ENCODE measurements at places on chromosomes 16 and 17. TPM values are rescaled to one million over a fixed set of nuclear protein-coding genes. Genes with fewer than 3 reads are reported as not detected.
A peak's percentile ranks its signal among the peaks of the same experiment; 100 is the strongest.

DNA sequence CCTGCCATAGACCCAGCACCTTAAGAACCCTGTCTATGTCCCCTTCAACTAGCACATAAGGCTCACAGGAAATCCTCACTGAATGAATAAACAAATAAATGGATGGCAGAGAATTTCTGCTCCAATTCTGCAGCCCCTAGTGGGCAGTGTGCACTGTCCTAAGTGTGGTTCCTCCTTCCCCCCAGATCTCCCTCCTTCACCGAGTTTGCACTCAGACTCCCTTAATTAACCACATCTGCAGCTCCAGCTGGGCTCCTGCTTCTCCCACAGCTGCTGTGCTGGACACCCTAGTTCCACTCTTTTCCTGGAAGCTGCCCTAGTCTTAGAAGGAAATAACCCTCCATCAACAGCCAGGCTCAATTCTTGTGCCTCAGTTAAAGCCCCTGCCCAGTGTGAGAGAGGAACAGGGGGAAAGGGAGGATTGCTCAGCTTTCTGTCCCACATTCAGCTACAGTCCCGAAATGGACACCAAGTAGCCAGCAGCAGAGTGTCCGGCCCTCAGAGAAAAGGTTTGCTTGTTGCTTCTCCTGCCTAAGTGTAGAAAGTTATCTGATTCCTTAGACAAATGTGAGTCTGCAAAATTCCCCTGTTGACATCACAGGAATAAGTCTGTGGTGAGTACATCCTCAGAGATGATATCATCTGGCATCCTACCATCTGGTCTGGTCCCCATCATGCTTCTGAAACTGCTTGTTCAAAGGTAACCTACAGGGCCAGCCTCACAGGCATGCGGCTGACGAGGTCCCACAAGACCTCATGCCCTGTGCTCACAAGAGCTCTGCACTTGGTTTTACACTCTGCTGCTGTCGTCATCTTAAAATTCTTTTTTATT is 12.3 kb downstream of the LRRC3C start:
- DNase-seq, result no peak

Gene TRIM72
- 1.3 TPM for total RNA-seq

GRCh38 chr17:6714315-6714874 is 1.2 kb upstream of the SLC13A5 start:
- no peak for DNase-seq

- no peak for DNase-seq
These were observed 1002.3 kb downstream of the KCNJ18 start for GRCh38 chr17:22694362-22695227.

DNA sequence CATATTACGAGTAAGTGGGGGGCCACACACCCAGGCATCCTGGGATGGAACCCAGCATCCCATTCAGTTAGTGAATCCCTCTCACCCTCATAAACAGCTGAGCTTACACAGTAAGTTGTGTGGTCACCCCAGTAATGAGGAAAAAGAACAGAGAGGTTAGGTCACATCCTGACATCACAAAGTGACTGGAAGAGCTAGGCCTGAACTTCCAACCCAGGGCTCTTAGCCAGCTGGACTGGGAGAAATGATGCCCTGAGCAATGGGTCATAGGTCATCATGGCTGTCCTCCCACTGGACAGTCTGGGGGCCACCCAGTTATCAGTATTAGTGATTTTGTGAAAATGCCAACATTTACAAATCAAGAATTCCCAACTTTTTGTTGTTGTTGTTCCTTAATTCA is 205.3 kb downstream of the ZNF423 start:
- no peak for DNase-seq

Gene OTOP3
- total RNA-seq, result not detected

DNA sequence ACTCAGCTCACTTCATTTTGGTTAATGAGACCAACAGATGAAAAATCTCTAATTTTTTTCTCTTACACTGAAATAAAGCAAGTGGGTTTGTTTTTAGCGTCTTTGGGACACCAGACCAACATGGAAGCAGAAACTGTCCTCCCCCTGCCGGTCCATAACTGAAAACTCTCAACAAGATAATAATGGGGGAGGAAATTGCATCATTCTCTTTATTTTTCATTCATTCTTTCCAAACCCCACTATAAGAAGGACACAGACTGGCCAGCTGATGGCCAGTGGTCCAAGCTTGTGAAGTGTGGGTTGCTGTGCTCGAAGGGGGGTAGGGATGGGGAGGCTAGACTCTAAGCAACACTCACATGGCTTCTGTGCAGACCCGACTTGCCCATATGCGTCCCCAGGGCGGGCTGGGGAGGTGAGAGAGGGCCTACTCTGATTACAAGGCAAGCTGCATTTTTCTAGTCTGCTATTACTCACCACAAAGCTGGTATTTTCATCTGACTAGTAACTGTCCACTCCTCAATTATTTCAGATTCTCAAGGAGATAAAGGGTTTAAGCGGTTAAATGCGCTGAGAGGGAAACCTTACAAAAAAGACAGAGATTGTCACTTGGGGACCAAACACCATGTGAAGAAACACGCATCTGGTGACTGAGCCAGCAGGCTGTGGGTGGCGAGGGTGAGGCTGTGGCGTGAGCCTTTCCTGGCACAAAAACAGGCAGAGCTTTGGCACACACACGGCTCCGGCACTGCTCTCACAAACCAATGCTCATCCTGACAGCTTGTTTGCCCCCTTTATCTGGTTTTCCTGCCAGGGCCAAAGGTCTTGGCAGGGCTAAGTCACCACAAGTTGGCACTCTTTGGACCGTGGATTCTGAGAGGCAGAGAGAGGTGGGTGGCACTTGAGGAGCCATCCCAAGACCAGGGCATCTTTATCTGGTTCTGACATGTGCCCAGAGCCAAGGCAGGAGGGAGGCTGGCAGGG is 38.2 kb downstream of the MARF1 start:
- DNase-seq, result no peak

Gene LPO
- 0.11 TPM for total RNA-seq

GRCh38 chr17:10186771-10187410 is 11.5 kb downstream of the GAS7 start:
- no peak for DNase-seq

- DNase-seq, result no peak
These were observed 10.3 kb downstream of the KIFC3 start for GRCh38 chr16:57791893-57792461.

- no peak for DNase-seq
These were observed 54.5 kb downstream of the FOXK2 start for GRCh38 chr17:82574041-82574440.

DNA sequence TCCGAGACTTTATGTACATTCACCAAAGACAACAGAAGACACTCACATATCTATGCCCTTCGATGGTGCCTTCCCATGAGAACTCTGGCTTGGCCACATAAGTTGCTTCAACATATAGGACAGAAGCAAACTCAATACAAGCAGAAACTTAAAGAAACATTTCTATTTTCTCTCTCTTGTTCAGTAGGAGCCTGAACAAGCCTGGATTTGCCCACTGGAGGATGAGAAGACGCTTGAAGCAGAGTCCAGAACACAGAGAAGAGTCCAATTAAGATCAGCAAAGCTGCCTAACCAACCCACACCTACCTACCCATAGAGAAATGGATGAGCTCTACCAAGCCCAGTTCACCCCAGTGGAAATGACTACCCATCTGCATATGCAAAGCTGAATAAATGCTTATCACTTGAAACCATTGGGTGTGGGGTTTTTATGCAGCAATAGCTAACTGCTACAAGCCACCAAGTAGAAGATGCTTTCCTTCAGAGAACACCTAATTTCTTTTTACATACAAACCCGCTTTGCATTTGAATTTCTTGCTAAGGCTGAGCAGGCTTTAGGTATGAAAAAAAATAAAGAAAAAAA is 337.9 kb upstream of the DYNLRB2 start:
- DNase-seq, result no peak

GRCh38 chr17:80099291-80100034 is 1.9 kb upstream of the GAA start:
- DNase-seq, result peak; percentile 37

Gene ACSM2B
- not detected for total RNA-seq

Gene CRLF3
- 18.1 TPM for total RNA-seq

Data from H9 (cell line).